ENCODE measurements at places on chromosomes 11 and 22.

DNA sequence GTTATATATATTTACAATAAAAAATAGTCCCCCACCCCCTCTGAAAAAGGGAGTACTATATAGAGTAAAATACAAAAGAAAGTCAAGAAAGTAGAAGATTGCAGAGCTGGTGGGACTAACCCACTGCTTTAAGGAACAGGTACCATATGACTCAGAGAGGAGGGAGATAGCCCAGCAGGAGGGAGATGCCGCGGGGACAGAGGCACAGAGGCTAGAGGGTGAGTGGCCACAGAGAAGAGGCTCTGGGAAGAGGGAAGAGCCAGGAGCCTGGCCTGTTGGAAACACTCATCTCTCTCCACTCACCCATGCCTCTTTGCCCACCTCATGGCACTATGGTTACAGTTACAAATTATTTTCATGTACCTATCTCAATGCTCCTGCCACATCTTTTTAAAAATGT is 53.6 kb upstream of the LYVE1 start:
- no peaks in the 10 kb centered on the region for H3K36me3 ChIP-seq
- H3K27me3 ChIP-seq = no peaks in the 10 kb centered on the region
- H3K4me1 ChIP-seq = peaks cover 21% of the 10 kb centered on the region
- no peak for DNase-seq

DNA sequence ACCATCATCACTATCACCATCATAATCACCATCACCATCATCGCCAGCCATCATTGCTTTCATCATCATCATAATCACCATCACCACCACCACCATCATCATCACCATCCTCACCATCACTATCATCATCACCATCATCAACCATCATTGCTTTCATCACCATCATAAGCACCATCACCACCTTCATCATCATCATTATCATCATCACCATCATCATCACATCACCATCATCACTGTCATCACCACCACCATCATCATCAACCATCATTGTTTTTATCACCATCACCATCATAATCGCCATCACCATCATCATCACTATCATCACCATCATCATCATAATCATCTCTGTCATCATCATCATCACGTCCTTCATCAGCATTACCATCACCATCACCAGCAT is 9.3 kb upstream of the OSBPL5 start:
- H3K27me3 ChIP-seq = peaks cover 15% of the 10 kb centered on the region
- no peaks in the 10 kb centered on the region for H3K36me3 ChIP-seq
- H3K4me3 ChIP-seq = no peak overlapping the region
- no peak for DNase-seq
- no peak overlapping the region for H3K27ac ChIP-seq
- peaks cover 4% of the 10 kb centered on the region for H3K4me1 ChIP-seq

GRCh38 chr11:108984523-108984922 is 319.7 kb downstream of the DDX10 start:
- no peak overlapping the region for H3K4me3 ChIP-seq
- no peaks in the 10 kb centered on the region for H3K27me3 ChIP-seq
- H3K36me3 ChIP-seq = no peaks in the 10 kb centered on the region
- H3K27ac ChIP-seq = no peak overlapping the region

- no peak overlapping the region for H3K4me3 ChIP-seq
- H3K27me3 ChIP-seq = no peaks in the 10 kb centered on the region
- H3K36me3 ChIP-seq = no peaks in the 10 kb centered on the region
- H3K27ac ChIP-seq = no peak overlapping the region
Measured at GRCh38 chr11:103497268-103497667, 388.0 kb downstream of the DYNC2H1 start.

DNA sequence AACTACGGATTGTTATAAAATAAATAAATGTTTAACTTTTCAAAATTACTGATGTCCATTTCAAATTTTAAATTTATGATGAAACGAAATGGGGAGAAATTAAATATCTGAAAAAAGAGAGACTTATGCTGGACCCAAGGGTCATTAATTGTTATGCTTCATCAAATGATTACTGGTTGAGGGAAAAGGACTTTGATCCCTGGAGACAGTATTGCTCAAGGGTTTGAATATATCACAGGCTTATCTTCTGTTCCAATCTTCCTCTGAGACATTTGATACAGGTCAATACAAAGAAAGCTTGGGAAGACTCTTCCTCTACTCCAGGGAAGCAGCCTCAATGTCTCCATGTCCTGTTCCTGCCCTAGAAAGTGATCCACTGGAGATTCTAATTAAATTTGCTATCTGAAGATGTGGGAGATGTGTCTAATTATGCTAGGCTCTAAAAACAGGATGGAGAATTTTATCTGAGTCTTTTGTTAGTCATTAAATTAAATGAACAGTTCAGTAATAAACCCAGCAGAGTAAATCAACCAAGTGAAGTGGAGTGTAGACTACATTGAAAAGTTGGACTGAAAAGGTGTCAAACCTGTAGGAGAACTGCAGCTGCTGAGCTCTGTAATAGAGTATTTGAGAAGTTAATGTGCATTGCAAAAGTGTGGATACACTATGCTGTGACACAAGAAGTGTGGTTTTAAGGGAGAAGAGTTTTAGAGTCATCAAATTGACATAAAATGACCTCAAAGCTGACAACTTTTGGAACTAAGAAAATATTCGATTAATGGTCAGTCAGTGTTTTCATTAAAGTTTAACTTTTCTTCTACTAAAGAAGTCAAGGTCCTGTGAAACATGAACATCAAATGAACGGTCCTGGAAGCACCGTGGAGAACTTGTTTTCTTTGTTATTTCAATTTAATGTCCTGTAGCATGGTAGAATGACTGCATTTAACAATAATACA is 623.7 kb upstream of the CCDC90B start:
- no peak overlapping the region for H3K4me3 ChIP-seq
- no peak overlapping the region for H3K27ac ChIP-seq
- no peaks in the 10 kb centered on the region for H3K27me3 ChIP-seq
- no peak for DNase-seq
- H3K4me1 ChIP-seq = no peaks in the 10 kb centered on the region

DNA sequence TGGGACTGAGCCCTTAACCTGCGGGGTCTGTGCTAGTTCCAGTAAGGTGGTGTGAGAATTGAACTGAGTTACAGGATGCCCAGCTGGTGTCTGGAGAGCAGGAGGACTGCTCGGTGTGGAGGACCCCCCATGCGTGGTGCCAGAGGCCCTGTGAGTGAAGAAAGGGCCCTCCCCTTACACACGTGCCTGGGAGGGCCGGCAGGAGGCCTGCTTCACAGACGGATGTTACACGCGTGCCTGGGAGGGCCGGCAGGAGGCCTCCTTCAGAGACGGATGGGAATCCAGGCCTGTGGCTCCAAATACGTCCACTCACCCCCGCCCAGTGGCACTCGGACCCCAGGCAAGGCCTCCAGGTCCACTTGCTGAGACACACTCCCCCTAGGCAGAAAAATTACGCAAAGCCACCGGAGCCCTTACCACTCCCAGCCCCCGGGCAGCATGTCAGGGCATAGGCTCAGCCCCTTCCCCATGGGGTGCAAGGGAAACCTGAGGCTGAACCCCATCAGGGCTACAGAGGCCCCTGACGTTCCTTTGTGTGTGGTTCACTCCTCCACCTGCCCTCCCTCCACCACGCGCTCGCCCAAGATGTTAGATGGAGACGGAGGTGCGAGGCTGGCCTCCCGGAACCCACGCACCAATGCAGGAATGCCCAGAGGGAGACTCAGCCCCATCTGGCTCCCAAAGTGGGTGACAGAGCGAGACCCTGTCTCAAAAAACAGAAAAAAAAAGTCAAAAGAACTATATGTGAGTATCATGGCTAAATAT is 227.8 kb downstream of the BRD1 start:
- no peaks in the 10 kb centered on the region for H3K27me3 ChIP-seq
- H3K27ac ChIP-seq = no peak overlapping the region

DNA sequence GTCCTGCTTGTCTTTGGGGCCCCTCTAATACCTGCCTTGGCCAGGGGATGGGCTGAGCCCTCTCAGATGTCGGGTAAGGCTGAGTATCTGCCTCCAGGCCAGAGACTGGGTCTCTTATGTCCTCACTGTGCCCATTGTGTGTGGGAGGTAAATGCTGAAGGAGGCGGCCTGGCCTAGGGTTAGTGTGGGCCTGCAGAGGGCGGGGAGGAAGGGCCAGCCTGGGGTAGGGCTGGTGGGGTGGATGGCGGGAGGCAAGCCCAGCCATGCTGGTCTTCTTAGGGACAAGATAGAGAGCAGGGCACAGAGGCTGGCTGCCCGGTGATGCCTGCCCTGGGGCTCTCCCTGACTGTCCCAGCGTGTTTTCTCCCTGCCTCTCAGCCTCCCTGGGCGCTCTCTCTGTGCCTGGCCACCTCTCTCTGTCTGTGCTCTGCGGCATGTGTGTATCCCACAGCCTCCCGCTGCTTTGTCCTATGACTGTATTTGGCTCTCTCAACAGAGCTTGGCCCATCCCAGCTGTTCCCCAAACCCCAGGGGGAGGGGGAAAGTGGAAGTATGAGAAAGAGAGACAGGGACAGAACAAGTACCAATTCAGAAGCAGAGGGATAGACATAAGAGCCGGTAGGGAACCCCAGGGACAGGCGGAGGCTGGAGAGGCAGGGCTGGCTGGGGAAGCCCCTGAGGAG is 57.0 kb downstream of the PDE2A start:
- no peak overlapping the region for H3K27ac ChIP-seq
- H3K4me1 ChIP-seq = peaks cover 31% of the 10 kb centered on the region
- H3K4me3 ChIP-seq = no peak overlapping the region
- no peak for DNase-seq

DNA sequence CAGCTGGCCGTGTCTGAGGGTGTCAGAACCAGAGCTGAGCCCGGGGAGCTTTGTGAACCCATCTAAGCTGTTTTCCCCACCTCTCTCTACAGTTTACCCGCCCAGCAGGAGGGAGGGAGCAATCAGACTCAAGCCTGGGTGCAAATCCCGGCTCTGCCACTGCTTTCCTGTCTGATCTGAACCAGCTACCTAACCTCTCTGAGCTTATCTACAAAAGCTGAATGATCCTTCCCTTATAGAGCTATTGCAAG is 252 bp downstream of the APOL2 start:
- H3K27me3 ChIP-seq = no peaks in the 10 kb centered on the region
- peaks cover 26% of the 10 kb centered on the region for H3K36me3 ChIP-seq
- peaks cover 47% of the 10 kb centered on the region for H3K4me1 ChIP-seq
- peak overlapping the region; percentile 79 for H3K27ac ChIP-seq
- DNase-seq = no peak

DNA sequence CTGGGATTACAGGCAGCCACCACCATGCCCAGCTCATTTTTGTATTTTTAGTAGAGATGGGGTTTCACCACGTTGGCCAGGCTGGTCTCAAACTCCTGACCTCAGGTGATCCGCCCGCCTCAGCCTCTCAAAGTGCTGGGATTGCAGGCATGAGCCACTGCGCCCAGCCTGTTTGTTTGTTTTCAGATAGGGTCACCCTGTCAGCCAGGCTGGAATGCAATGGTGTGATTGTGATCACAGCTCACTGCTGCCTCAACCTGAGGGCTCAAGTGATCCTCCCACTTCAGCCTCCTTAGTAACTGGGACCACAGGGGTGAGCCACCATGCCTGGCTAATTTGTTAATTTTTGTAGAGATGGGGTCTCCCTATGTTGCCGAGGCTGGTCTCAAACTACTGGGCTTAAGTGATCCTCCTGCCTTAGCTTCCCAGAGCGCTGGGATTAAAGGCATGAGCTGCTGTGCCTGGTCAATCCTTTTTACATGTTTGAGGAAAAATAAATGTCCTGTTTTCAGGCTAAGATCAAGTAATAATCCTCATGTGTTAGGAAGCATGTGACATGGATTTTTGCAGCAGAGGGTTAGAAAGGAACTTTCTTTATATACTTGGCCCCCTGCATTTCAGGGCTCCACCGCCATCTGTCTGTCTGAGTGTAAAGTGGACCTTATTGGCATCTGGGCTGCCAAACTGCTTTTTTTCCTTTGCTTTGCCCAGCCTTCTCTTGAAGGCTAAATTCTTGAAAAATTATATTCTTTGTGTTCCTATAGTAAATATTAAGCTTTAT is 4.8 kb upstream of the SLC3A2 start:
- H3K4me1 ChIP-seq = peaks cover 14% of the 10 kb centered on the region
- no peaks in the 10 kb centered on the region for H3K36me3 ChIP-seq
- no peaks in the 10 kb centered on the region for H3K27me3 ChIP-seq
- DNase-seq = no peak
- H3K4me3 ChIP-seq = no peak overlapping the region

DNA sequence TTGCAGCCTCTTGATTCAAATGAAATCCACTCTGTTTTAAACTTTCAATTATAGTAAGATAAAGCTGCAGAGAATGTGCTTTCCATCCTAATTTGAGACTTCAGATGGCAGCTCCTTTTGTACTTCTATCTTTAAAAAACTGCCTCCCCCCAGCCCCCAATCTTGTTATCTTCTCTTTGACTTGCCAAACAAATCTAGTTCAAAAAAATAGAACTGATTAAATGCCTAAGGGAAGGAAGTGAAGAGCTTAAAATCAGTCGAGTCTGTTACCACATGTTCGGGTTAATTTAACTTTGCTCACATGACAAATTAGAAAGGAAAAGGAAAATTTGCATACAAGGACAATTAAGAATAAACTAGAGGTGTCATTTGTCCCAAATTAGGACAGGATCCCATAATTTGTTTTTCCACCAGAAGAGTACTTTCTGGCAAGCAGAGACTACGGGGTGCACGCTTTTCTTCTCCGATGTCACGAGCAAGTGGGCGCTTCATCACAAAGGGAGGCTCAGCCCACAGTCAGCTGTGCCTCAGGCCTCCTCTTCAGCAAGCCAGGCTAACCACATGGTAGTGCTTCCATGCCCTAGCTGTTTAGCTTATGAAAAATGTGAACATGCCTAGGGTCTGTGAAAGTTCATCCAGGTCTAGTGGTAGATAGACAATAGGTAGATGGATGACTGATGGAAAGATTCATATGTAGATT is 69.0 kb upstream of the LDLRAD3 start:
- H3K27me3 ChIP-seq = no peaks in the 10 kb centered on the region
- H3K4me1 ChIP-seq = no peaks in the 10 kb centered on the region
- no peaks in the 10 kb centered on the region for H3K36me3 ChIP-seq
- no peak overlapping the region for H3K27ac ChIP-seq
- no peak overlapping the region for H3K4me3 ChIP-seq

GRCh38 chr11:117901601-117902000 is 25.1 kb upstream of the FXYD6 start:
- H3K4me3 ChIP-seq = no peak overlapping the region
- H3K4me1 ChIP-seq = peaks cover 6% of the 10 kb centered on the region

DNA sequence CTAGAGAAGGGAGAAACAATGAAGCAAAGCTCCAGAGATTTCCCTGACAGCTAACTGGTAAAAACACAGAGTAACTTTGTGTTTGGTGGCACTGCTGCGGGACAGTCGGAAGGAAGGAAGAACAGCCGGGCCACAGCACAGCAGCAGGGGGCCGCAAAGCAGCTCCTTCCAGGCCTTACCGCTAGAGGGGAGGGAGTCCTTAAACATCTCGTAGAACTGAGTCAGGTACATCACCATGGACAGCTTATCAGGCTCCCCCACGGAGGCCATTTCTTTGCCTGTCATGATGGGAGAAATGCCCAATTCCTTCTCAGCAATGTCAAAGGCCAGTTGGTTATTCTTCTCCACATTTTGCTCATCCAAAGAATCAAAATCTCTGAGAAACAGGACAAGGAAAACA is 114.6 kb upstream of the BID start:
- no peak overlapping the region for H3K27ac ChIP-seq
- H3K36me3 ChIP-seq = peaks cover 24% of the 10 kb centered on the region
- no peak for DNase-seq
- H3K4me1 ChIP-seq = no peaks in the 10 kb centered on the region
- H3K4me3 ChIP-seq = no peak overlapping the region
- no peaks in the 10 kb centered on the region for H3K27me3 ChIP-seq

- no peak for DNase-seq
- H3K27ac ChIP-seq = no peak overlapping the region
- H3K4me3 ChIP-seq = no peak overlapping the region
- H3K4me1 ChIP-seq = no peaks in the 10 kb centered on the region
- H3K27me3 ChIP-seq = peaks cover 6% of the 10 kb centered on the region
- no peaks in the 10 kb centered on the region for H3K36me3 ChIP-seq
Measured at GRCh38 chr22:24763872-24764485, 10.5 kb downstream of the PIWIL3 start.

Measured in CD4-positive, alpha-beta T cell (primary cell).